ENCODE measurements at places on chromosomes 16 and 17. TPM values are rescaled to one million over a fixed set of nuclear protein-coding genes. Genes with fewer than 3 reads are reported as not detected.

Gene HEATR9
- polyA plus RNA-seq: not detected

Gene UTS2R
- not detected for polyA plus RNA-seq

Gene CTRB2
- 30,463 TPM for polyA plus RNA-seq

Gene ETV4
- 10.6 TPM for polyA plus RNA-seq

Gene ROGDI
- polyA plus RNA-seq: 63.0 TPM

Gene C16orf46
- polyA plus RNA-seq: 0.84 TPM

Gene FOXC2
- polyA plus RNA-seq: 0.19 TPM

Gene ZNF597
- 1.0 TPM for polyA plus RNA-seq

Gene ARHGAP44
- 6.5 TPM for polyA plus RNA-seq

Gene ERAL1
- polyA plus RNA-seq: 36.8 TPM

Gene WDR45B
- polyA plus RNA-seq: 63.2 TPM

Gene ADORA2B
- polyA plus RNA-seq: 0.80 TPM

Gene XAF1
- 12.8 TPM for polyA plus RNA-seq

GRCh38 chr16:11575223-11575589 lies 11.5 kb downstream of the LITAF start:
- DNase-seq: no peak

- DNase-seq: peak; percentile 66
Observed at GRCh38 chr17:77365584-77366186, 224.9 kb downstream of the SEC14L1 start.

DNA sequence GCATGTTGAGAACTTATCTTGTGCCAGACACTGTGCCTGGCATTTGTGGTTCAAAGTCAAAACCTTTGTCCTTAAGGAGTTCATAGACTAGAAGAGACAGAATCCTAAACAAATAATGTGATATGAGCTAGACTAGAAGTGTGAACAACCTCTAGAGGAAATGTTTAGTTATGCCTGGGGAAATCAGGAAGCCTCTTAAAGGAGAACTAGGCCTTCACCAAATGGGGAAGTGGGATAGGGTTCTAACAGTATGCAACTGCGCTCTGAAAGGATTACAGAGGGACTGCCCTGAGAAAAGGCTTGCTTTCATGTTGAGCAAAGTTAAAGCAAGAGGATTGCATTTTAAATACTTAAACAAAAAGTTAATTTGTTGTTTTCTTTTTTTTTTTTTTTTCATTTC lies 4.9 kb downstream of the RUNDC1 start:
- DNase-seq: no peak

- no peak for DNase-seq
Observed at GRCh38 chr17:30517786-30518185, 40.6 kb downstream of the GOSR1 start.

- DNase-seq: no peak
Observed at GRCh38 chr16:16143931-16144330, 79.4 kb downstream of the ABCC6 start.

DNA sequence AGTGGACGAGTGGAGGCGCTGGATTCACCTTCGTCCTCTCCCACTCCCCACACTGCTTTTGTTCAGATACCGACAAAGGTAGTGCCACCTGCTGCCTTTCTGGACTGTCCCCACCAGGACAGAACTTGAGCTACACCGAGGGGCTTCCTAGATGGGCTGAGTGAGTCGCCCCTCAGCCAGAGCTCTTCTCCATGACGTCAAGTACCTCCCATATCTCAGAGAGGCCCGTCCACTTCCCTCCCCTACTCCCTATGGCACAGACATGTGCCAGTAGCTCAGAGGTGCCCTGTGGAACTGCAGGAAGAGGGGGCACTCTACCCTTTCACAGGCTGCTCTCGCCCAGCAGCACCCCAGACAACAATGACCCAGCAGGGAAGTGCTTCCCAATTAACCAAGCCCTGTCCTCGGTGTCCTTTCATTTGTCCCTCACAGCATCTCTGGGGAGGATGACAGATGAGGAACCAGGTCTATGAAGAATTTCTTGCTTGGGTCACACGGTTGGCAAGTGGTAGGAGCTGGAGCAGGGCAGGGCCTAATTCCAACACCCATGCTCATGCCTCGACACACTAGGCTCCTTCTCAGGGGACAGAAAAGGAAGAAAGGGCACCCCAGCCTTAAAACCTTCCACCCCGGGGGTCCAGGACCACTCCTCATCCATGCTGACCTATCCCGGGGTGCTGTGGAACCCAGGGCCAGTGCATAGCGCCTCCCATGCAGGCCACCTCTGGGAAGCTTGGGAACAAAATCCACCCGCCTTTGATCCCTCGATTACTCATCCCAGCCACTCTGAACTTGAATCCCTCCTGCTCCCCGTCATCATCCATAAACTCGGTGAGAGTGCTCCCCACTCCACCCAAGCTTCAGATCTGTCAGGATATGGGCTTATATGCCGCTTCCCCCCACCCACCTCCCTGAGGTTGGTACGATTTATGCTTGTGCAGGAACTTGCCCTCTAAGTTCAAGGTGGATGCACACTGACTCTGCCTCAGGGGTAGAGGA lies 51.7 kb downstream of the WNT3 start:
- no peak for DNase-seq

DNA sequence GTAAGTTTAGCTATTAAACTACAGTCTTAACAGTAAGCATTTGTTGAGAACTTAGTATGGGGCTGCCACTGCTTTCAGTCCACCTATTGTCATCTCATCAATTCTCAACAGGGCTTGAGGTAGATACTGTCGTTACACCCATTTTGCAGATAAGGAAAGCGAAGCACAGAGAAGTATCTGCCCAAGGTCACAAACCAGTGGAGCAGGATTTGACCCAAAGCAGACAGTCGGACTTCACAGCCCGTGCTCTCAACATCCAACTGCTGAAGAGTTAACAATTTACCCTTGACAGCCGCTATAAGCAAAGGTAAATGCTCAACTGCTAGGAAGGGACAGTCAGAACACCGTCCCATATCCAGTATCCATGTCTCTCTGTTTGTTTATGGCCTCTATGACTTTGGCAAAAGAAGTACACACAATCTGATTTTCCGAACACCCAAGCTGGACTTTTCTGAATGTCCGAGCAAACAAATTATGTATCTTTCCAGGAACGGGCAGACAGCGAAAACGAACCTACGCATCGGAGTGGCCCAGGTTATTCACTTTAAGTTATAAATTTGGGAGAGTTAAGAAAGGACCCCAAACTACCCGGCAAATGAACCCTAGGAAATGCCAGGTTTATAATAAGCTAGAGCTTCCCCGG lies 1.2 kb downstream of the SIAH1 start:
- no peak for DNase-seq

DNA sequence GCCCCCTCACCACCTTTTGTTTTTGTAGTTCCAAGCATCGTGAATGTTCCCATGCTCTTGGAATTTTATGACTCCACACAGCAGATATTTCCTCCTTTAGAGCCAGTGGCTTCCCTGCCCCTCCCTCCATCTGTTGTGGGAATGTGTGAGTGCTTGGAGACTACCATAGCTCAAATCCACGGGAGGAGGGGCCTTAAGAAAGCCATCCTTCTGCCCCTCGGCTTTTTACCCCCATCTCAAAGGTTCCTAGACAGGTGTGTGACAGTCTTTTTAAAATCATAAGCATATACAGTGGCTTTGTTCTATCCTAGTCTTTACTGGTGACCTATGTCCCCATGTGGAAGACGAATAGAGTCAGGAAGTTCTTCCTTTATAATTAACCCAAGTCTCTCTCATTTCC lies 47.2 kb downstream of the YPEL2 start:
- DNase-seq: no peak

DNA sequence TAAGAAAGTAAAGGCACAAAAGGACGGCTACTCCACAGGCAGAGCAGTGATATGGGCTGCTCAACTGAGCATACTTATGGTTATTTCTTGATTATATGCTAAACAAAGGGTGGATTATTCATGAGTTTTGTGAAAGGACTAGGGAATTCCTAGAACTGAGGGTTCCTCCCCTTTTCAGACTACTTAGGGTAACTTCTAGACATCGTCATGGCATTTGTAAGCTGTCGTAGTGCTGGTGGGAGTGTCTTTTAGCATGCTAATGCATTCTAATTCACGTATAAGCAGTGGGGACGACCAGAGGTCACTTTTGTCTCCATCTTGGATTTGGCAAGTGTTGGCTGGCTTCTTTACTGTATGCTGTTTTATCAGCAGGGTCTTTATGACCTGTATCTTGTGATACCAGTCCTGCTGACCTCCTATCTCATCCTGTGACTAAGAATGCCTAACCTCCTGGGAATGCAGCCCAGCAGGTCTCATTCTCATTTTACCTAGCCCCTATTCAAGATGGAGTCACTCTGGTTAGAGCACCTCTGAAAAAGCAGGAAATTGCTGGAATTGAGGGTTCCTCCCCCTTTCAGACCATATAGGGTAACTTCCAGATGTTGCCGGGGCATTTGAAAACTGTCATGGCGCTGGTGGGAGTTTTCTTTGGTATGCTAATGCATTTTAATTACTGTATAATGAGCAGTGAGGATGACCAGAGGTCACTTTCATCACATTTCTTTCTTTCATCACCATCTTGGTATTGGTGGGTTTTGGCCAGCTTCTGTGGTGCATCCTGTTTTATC lies 388.5 kb downstream of the XYLT1 start:
- DNase-seq: no peak

- no peak for DNase-seq
Observed at GRCh38 chr16:81005610-81006161, 999 bp downstream of the CMC2 start.

DNA sequence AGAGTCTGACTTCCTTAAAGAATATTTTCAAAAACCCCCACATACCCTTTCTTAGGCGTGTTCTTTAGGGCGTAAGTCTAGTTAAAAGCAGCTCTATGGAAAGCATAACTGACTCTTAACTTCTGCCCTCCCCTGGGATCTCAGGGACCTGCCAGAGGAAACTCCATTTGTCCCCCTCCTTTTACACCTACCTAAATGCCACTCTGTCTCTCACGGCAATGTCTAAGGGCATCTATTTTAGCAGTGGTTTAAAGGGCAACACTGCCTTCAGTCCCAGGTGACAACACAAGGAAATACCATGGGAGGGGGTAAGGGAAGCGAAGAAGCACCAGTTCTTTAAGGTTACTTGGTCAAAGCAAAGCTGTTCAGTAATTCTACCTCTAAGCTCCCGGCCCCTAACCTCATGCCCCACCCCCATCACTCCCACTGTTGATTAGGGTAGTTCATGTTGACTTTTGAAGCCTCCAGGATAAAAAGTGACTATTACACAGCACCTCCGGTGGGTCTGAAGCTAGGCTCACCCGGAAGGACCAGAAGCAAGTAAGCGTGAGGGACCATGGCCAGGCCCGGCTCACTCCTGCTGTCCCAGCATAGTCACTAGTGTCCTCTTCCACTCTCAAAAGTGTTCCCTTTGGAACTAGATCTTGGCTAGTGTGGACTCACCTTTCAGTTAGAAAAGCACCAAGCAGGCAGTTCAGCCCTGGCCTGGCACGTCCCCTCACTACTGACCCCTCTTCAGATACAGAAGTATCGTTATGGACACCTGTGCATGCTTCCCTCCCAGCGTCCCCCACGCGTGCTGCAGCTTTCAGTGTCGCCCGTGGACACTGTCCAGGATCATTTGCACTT lies 47.1 kb downstream of the CYTH1 start:
- DNase-seq: no peak

DNA sequence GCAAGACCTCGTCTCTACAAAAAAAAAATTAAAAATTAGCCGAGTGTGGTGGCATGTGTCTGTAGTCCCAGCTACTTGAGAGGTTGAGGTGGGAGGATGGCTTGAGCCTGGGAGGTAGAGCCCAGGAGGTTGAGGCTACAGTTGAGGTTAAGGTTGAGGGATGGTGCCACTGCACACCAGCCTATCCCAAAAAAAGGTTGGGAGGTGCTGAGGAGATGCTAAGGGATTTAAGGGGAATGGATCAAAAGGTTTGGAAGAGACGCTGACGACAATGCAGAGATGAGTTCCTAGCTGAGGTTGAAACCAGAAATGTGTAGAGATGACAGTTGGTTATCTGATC lies 4.7 kb upstream of the NSMCE1 start:
- no peak for DNase-seq

GRCh38 chr17:65393514-65393913 lies 167.9 kb downstream of the AXIN2 start:
- DNase-seq: no peak

DNA sequence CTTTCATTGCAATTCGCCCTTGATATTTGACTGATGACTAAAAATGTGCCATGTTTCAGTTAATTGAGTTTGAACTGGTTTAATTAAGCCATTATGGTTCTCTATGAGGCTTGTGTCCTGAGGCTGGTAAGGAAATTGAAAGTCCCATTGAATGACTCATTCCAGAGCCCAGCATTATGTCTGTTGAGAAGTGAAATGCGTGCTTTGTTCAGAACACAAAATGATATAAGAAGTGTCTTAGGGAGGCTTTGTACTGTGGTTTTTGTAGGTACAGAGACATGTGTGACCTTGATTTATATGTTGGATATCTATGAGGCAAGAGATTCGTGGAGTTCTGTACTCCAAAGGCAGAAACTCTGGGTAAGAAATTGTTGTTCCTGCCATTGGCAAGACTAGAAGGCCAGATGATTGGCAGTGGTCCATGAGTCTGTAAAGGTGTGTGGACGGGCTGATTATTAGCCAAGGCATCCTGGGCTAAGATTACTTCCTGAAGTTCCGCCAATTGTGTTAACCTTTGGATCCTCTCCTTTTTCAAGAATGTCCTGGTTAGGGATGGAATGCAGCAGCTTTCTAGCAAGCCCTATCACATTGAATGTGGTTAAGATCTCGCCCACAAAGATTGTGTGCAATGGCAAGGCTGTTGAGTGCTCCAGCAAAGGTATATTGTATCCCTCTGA lies 103.7 kb downstream of the NPIPB5 start:
- DNase-seq: peak; percentile 86

- no peak for DNase-seq
Observed at GRCh38 chr17:51217946-51218345, 41.9 kb downstream of the MBTD1 start.

GRCh38 chr17:16363749-16364536 lies 10.7 kb upstream of the CENPV start:
- peak; percentile 71 for DNase-seq

DNA sequence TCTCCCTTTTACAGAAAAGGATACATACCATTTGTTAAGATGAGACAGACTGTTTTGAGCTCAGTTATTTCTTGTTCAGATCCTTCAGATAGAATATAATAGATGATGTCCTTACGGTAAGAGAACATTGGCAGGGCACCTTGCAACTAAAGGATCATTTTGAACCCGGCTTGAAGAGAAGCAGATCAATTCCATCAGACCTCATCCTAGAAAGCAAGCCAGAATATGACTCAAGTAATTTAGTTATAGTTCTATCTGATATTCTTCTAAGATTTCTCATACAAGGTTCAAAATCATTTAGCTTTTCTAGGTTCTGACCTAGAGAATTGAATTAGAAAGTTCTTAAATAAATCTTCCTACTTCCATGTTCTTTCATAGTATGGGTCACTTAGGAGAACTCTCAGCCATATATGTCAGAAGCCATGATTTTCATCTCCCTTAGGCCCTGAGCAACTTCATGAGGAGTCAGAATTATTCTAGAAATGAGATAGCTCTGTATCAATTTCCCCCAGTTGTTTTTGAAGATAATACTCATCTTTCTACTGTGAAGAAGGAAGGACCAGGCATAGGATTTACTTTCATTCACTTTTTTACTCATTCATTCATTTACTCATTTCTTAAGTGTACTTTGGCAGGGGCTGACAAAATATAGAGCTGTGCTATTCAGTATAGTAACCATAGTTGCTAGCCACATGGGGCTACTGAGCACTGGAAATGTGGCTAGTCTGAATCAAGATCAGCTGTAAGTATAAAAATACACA lies 2.5 kb upstream of the CMTM1 start:
- no peak for DNase-seq

All from pancreas (tissue), 10 donors.